Stimulated activated CD8-positive, alpha-beta memory T cell treated with anti-CD3 and anti-CD28 coated beads, Interleukin-15, amount 100 ng/mL, for 4 hours (primary cell): ENCODE measurements at places on chromosomes 1 and 21.

DNA sequence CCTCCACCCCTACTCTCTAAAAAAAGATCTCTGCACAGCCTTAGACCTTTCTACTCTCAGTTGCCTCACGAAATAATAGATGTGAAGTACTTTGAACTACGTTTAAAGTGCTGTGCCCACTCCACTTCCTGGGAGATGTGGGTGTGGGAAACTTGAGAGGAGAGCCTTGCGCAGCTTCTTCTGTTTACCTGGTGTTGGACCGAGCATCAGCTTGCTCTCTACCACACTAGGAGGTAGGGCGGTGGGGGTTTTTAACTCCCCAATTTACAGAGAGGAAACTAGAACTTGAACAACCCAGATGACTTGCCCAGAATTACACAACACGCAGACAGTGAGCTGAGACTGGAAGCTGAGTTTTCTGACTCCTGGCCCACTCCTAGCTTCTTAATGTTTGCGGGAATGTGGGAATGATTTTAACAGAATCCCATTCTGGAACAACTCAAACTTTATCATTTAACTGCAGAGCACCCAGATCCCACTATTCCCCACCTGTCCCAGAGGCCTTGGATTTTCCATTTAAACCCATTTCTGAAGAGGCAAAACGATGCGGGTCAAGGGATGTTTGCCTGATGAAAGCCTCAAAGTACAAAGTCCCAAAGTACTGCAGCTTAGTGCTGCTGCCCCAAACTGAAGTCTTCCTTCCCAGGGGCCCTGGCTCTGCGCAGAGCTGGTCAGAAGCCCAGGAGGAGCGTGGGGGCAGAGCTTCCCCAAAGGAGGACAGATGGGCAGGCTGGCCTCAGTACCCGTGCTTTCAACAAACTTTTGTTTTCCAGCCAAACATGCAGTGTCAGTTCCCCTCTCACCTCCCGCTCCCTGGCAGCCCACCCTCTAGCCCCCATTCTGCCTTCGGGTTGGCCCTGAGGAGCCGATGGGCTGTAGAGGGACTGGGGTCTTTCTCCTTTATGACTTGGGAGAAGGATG is 19.0 kb downstream of the BTG2 start:
- DNase-seq, result no peak

GRCh38 chr1:77375990-77376389 is 94.2 kb downstream of the AK5 start:
- DNase-seq, result no peak

DNA sequence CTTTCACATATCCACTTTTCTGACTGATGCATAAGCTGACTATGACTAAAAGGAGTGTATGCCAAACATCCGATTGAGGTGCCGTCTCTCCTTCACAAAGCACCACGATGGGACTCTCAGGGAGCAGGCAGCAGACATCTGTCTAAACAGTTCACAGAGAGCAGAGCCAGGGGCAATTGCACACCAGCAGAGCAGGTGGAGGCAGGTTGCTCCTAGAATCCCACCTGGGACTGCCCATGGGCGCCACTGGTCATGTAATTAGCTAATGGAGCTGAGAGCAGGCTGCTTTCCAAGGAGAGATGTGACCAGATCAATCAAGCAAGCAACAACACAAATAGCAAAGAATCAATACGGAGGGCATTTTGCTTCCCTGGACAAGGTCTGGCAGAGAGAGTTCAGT is 30.5 kb upstream of the COA6 start:
- no peak for DNase-seq

GRCh38 chr1:169025412-169025811 is 81.1 kb upstream of the ATP1B1 start:
- no peak for DNase-seq

DNA sequence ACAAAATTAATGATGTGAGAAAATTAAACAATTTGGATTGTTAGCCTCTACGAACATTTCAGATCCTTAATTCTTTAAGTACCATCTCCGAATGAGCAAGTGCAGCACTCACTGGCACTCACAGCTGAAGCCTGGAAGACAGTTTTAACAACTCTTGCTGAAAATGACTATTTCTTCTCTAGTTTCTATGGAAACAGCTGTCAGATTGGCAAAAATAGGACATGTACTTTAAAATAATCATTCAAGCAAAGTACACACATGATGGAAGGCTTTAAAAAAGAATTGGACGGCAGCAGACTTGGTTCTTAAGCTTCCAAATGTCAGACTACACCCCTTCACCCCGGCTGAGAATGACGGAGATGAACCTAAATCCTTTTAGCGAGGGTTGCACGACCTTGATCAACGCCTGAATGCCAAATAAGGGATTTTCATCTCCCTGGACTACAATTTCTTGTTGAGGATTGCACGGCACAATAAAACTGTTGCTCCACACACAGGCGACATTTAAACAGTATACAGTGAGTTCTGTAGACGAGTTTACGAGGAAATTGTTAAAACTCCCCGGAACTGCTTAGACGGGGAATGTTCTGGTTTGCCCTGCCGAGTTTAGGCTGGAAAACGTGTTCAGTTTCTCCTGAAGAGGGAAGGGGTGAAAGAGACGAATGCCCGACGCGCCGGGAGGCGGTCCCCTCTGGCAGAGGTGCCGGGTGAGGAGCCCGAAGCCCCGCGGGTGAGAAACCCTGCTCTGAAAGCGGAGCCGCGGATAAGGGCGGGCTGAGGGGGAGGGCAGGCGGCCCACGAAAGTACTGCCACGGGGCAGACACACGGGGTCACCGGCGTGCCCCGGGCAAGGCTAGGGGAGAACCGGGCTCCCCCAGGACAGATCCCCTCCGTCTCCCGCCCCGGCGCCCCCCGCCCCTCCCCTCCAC is 671 bp downstream of the OMA1 start:
- DNase-seq, result no peak

- no peak for DNase-seq
Observed at GRCh38 chr1:155125946-155126555, 1.6 kb upstream of the EFNA1 start.

DNA sequence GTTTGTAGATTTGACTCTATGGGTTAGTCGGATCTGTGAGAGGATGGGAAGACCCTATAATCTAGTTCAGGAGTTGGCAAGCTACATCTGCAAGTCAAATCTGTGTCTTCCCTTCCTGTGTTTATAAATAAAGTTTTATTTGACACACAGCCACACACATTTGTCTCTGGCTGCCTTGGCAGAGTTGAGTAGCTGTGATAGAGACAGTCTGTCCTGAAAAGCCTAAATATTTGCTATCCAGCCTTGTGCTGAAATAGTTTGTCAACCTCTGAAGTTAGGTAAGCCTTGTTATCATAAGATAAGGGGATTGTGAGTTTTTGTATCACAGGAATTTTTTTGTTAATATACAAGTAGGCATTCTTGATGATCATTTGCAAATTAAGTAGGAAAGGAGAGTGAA is 136.8 kb downstream of the NOS1AP start:
- DNase-seq, result no peak

- no peak for DNase-seq
Observed at GRCh38 chr1:44251989-44252671, 38.9 kb downstream of the DMAP1 start.

DNA sequence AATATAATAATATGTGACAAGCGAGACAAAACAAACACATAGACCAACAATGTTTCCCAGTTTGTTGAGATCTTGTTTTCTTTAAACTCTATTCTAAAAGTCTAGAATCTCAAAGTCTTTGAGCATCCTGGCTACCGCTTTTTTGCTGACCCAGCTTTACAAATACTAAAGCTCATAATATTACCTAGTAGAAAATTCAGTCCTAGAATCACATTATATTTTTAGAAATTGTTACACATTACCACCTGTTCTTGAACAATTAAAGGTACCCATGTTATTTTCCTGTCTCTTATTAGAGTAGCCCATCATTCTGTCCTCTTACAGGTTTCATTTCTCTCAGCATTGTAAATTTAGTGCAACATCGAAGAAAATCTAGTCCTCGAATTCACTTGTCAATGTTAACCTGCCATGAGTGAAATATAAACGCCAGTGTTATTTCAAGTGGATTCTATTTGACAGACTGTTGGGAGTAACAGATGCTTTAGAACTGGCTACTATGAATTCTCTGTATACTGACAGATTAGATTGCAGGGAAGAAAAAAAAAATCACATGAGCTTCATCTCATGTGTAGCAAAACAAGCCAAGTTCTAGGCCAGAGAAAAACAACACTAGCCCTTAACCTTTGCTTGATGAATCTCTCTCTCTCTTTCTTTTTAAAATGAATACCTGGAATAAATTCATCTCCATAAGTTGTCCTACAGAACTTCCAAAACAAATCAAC is 851.2 kb upstream of the ADAMTS5 start:
- DNase-seq, result no peak

- DNase-seq, result no peak
Observed at GRCh38 chr1:46490406-46490655, 695 bp downstream of the DMBX1 start.

DNA sequence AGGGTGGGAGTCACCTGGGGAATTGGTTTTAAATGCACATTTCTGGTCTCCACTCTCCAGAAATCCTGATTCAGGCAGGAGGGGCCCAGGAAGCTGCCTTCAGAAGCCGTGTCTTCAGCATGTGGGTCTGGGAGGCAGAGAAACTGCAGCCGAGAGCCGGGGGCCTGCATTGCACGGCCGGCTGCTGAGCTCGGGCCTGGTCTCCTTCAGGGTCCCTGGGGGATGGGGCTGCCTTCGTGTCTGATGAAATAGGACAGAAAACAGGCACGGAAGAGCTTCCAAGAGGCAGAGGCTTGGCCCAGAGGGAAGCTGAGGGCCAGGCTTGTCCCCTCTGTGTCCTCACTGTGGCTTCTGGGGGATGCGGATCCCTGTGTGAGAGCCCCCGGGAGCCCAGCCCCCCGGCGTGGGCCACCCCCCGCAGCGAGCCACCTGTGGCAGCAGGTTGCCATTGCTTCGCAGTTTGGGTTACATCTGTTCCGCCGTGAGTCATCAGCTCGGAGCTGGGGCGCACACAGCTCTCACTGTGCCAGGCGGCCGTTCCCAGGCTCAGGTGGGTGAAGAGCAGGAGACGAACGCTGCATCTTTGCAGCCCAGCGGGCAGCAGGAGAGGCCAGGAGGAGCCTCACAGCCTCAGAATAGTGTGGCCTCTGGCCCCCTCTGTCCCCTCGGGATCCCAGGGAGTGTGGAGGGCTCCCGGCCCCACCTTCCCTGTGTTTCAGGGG is 72.4 kb downstream of the AJAP1 start:
- no peak for DNase-seq

- DNase-seq, result no peak
Observed at GRCh38 chr1:106517224-106517623, 539.2 kb upstream of the PRMT6 start.

GRCh38 chr1:226631229-226632000 is 82.9 kb downstream of the STUM start:
- no peak for DNase-seq

DNA sequence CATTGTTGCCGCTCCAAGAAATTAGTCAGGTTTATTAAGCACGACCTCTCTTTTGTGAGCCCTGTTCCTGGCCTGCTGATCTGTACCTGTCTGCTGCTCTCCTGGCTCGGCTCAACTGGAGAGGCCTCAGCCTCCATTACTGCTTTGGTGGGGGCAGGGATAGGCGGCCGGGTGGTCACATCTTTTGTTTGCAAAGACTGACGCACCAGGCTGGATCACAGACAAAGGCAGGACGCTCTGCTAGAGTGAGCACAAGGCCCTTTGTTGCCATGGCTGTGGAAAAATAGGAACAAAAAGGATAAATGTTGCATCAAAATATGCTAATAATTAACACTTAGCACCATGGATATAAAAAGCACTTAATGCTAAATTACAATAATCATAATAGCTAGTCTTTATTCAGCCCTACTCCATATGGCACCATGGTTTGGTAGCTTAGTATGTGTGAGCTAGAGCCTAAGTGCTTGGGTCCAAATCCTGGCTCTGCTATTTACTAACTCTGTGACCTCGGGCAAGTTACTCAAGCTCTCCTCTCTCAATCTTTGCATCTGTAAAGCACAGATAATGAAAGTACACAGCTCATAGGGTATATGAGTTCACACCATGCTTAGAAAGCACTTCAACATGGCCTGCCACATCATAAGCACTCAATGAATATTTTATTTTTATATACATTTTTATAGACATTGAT is 28.9 kb upstream of the HPDL start:
- DNase-seq, result no peak

- no peak for DNase-seq
Observed at GRCh38 chr1:187744665-187745064, 915.9 kb downstream of the PLA2G4A start.

DNA sequence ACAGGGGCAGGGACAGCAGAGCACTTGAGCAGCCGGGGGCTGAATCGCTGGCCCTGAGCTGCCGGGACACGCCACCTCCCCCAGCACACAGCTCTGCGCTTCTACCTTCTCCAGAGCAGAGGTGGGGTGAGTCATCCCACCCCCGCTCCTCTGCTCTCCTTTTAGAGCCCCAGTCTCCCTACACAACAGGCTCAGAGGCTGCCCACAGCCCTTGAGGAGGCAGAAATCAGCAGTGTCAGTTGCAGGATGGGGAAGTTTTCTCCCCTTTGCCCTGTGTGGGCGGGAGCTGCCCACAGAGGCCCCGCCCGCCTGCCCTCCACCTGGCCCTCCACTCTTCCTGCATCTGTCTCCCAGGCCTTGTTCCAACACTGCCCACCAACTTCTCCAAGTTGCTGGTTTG is 94.6 kb downstream of the STUM start:
- peak; percentile 72 for DNase-seq

DNA sequence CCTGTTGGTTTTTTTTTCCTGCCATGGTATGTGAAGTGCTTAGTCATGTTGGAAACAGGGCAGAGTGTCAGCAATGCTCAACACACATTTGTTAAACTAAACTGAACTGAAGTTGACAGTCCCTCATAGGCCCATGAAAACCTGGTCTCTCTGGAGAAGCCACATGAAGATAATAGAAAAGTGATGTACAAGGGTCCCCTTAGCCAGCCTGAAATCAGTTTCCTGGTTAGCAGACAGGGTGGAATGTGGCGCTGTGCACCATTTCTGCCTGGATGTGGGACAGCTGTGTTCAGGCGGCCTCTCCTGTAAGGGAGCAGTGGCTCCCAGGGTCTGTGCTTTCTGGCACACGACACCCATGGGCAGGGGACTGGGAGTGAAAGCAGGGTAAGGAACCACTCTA is 9.9 kb upstream of the CHI3L1 start:
- no peak for DNase-seq

GRCh38 chr1:48939042-48939441 is 162.4 kb upstream of the BEND5 start:
- no peak for DNase-seq

GRCh38 chr1:69852706-69853105 is 285.0 kb downstream of the LRRC7 start:
- DNase-seq, result no peak

- no peak for DNase-seq
Observed at GRCh38 chr1:21508580-21509350, 458 bp upstream of the ALPL start.

- DNase-seq, result no peak
Observed at GRCh38 chr1:177923441-177923840, 46.4 kb downstream of the SEC16B start.

GRCh38 chr21:34268493-34268892 is 95.3 kb upstream of the KCNE2 start:
- no peak for DNase-seq

- no peak for DNase-seq
Observed at GRCh38 chr1:188061881-188062280, 1233.1 kb downstream of the PLA2G4A start.
